Nucleus accumbens (tissue), 56 donors: ENCODE measurements at places on chromosomes 1 and 21.

DNA sequence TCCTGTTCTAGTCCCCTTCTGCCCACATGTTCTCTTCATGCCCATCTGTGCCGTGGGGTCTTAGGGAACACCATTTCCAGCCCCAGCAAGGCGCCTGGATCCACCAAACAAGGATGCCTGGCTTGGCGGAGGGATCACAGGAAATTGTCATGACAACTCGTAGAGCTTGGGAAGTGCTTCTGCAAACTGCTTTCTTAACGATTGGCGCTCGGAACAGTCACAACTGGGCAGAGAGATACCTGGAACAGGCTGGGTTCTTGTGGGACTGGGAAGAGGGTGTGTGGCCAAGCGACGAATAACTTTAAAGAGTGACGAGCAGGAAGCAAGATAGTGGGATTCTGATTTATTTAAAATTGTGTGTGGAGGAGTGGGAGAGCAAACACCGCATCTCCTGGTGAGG is 329.8 kb downstream of the RPS6KC1 start:
- no peak for DNase-seq

DNA sequence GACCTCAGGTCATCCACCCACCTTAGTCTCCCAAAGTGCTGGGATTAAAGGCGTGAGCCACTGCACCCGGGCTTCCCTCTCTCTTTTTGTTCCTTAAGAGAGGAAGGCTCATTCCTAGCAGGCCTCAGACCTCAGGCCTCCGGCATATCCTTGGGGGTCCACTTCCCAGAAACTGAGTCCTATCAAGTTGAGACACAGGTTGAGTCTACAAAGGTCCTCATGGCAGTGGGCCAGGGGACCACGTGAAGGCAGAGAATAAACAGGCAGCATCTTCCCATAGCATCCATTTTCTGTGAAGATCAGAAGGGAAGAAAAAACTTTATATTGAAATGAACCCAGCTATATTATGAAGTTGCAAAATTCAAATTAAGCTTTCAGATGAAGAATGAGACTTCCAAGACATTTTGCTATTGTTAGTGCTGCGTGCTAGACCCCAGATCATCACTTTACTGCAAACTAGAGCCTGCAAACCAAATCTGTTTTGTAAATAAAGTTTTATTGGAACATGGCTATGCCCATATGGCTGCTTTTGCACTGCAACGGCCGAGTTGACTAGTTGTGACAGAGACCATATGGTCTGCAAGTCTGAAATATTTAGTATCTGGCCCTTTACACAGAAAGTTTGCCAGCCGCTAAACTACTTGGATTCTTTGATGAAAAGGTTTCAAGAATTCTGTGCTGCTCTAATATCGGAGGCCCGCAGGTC is 3.5 kb upstream of the CELA2A start:
- no peak for DNase-seq

DNA sequence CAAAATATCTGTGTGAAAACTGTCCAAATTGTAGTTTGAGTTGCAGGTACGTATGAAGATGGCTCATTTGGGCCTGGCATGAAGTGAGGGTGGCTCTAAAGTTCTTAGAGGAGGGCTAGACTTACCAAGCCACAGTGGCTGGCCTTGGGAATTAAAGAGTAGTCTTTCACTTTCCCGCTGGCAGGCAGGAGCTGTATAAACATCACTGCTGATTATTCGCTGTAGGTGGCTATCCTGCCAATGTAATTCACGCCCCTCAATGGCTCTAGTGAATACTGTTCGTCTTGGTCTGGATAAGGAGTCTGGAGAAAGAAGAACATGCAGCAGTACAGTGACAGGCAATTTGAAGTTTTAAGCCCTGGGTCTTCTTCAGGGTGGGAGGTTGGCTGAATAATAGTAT is 31.0 kb downstream of the UROD start:
- no peak for DNase-seq

DNA sequence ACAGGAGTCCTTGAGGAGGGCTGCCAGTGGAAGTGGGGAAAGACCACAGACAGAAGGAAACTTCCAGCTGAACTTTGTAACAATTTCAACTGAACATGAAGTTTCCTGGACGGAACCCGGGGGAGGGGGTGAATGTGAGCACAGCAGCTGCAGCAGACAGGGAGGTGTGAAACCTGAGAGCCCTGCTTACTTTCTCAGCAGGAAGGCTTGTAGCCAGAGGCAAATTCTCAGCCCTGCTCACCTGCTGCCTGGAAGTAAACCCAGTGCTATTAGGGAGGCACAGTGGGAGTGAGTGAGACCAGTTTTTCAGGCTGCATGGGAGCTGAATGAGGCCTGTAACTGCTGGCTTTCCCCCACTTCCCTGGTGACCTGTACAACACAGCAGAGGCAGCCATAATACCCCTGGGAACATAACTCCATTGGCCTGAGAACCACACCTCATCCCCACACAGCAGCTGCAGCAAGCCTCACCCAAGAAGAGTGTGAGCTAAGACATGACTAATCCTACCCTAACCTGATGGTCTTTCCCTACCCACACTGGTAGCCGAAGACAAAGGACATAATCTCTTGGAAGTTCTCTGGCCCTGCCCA is 9.6 kb upstream of the SPRR2F start:
- DNase-seq: no peak

- DNase-seq: no peak
Measured at GRCh38 chr1:240254778-240255291, 163.2 kb downstream of the FMN2 start.

GRCh38 chr21:42997053-42997452 is 22.7 kb downstream of the PKNOX1 start:
- DNase-seq: no peak

DNA sequence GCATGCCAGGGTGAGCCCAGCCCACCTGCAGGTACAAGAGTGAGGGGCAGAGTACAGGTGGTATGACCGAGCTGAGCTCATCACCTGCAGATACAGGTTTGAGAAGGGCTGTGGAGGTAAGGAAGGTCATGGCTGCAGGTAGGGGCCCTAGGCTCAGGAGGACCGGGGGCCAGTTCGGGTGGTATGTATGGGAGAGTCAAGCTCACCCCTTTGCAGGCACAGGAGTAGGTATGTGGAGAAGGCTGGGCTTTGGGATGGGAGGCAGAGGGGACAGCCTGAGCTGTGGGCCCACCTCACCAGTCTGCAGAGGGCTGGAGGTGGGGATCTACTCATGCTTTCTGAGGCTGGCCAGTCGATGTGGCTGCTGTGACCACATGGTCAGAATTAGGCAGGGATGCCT is 17.2 kb downstream of the PODN start:
- DNase-seq: no peak

DNA sequence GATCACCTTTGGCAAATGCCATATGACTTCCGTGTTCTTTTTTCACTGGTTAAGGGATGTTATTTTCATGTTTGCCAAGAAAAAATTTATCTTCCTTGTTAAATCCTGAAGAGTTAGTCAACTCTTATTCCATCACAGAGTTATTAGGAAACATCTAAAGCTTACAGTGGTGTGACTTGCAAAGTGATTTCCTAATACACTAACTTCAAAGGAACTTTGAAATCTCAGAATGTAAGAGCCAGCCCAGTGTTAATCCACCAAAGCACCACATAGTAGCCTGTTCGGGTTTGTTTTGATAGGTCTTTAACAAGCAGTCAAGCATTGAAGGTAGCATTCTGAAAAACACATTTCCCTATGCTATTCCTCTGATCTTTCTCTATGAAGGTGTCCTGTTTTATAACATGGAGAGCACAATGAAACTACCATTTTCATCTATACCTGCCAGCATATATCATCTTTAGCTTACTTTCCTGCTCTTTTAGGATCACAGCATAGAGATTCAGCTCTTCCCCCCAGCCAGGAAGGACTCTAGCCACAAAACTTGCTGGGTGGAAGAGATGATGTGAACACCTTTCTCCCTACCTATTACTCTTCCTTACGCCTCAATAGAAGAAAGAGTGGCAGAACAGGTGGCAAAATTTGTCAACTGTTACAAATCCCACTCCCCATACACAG is 82.4 kb upstream of the MAGI3 start:
- no peak for DNase-seq

- DNase-seq: no peak
Measured at GRCh38 chr1:182642461-182642860, 38.3 kb upstream of the RGS16 start.

GRCh38 chr1:175373786-175374623 is 181.4 kb upstream of the KIAA0040 start:
- DNase-seq: peak; percentile 26

GRCh38 chr1:42259739-42260064 is 75.3 kb downstream of the FOXJ3 start:
- no peak for DNase-seq

GRCh38 chr1:2097386-2098300 is 47.4 kb downstream of the PRKCZ start:
- peak; percentile 15 for DNase-seq

GRCh38 chr1:226428791-226429461 is 21.0 kb upstream of the PARP1 start:
- no peak for DNase-seq

GRCh38 chr1:39720094-39720999 is 18.3 kb upstream of the PPIE start:
- no peak for DNase-seq

GRCh38 chr1:60936163-60936562 is 146.2 kb upstream of the NFIA start:
- no peak for DNase-seq

- DNase-seq: no peak
Measured at GRCh38 chr1:47435506-47436303, 2.1 kb upstream of the FOXD2 start.

DNA sequence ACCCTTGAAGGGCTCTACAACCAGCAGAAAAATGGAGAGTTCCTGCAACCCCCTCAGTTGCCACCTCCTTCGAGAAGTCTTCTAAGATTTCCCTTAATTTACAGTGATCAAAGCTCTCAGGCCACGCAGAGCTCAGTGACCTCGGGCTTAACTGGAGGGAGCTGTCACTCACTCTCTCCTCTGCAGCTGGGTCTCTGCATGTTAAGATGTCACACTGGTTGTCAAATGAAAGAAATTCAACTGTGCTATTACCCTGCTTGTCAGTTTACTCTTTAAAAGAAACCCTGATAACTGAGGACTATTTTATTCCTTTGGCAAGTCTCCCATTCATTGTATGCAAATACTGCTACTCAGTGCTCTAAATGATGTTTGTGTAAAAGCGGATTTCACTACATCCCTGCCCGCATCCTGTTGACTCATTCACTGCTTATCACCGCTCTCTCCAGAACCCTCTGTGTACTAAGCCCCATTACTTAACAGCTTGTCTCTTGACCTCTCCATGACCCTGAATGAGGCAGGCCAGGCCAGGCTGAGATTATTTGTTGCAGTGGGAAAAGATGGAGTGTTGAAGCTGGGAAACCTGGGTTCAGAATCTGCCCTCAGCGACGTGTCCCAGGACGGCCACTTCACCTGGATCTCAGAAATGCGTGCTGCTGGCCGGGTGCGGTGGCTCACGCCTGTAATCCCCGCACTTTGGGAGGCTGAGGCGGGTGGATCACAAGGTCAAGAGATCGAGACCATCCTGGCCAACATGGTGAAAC is 13.7 kb downstream of the DHRS3 start:
- DNase-seq: no peak

- no peak for DNase-seq
Measured at GRCh38 chr21:34514576-34515115, 2.6 kb upstream of the KCNE1 start.

DNA sequence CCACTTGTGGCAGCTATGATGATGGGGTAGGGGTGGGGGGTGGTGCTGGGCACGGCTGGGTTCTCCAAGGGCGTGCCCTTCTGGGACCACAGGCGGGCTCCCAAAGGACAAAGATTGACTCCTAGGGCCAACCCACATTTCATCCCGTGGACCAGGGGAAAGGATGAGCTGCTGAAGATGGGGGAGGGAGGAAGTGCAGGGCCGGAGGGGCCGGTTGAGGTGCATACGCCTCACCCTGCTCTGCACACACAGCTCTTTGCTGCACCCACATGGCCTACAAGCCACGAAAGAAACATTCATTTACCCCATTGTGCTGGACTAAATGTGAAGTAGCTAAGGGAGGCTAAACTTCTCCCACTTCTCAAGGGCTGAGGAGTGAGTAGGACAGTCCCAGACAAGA is 34.2 kb upstream of the GNPAT start:
- no peak for DNase-seq

GRCh38 chr1:20187103-20187812 is 940 bp upstream of the PLA2G2C start:
- peak; percentile 37 for DNase-seq

DNA sequence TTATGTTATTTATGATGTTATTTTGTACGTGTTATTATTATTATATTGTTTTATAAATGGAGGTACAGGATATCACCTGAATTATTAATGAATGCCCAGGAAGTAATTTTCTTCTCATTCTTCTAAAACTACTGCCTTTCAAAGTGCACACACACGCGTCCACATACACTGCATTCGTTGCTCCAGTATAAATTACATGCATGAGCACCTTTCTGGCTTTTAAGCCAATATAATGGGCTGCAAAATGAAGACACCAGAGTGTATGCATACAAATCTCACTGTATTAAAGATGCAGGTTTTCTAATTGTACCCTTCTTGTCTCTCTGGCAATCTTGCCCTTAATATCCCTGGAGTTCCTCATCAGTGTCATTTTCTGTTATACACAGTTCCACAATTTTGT is 6.9 kb downstream of the RGS4 start:
- no peak for DNase-seq

GRCh38 chr1:154567386-154568156 is at the start of gene CHRNB2:
TSS of gene CHRNB2 (plus strand) at chr1:154567778. CDS start at chr1:154568045, 267 bp downstream.
- DNase-seq: no peak

- peak; percentile 2 for DNase-seq
Measured at GRCh38 chr1:224245188-224245587, 62.1 kb downstream of the DEGS1 start.

GRCh38 chr1:170310951-170311350 is 165.2 kb downstream of the NTMT2 start:
- no peak for DNase-seq

GRCh38 chr1:238488401-238488800 is 597.7 kb upstream of the ZP4 start:
- no peak for DNase-seq

- no peak for DNase-seq
Measured at GRCh38 chr1:54325703-54326461, 80.3 kb downstream of the SSBP3 start.

- DNase-seq: no peak
Measured at GRCh38 chr1:235737751-235738150, 88.2 kb upstream of the GNG4 start.

DNA sequence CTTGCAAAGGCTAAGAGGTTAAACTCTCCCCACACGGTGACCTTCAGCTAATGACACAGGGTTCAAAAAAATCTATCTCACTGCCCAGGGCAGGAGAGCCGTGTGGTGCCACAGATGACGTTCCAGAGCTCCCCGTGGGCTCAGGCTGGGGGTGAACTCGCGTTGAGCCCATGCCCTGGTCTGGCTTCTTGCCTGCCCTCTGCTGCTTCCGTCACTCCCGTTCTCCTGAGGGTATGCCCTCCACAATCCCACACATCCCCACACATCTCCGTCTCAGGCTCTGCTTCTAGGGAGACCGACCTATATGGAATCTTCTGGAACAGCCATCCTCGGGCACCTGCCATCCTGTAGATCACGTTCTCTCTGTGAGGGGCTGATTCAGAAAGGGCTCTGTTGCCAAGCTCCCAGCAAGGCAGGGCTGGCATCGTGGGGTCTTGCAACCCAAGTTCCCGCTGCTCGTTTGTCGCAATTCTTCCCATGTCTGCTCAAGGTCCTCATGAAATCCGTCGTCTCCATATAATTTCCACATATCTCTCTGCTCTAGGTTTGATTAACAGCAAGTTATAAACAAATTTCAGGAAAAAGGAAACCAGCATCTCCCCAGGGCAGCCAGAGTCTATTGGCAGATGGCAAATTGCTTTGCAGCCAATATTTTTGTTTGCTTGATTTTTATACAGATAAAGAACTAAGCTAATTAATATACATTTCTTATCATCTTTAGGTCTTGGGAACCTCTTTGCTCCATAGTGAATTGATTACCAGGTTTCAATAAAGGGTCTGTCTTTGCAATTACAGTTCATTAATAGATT is 278.2 kb downstream of the PTPRU start:
- DNase-seq: no peak
